Osteoblast (primary cell): ENCODE measurements at places on chromosomes 5 and 9. TPM values are rescaled to one million over a fixed set of nuclear protein-coding genes. Genes with fewer than 3 reads are reported as not detected.

Gene LPAR1
- 119 and 151 TPM in 2 replicates for total RNA-seq

Gene HSD17B3
- under 0.01 TPM in 1 of 2 replicates, not detected in the other for total RNA-seq

Gene CDK5RAP2
- 52.2 and 59.7 TPM in 2 replicates for total RNA-seq

Gene SLC34A1
- total RNA-seq, result not detected in 2 replicates

Gene GRM6
- not detected in 2 replicates for total RNA-seq

Gene PCDHAC1
- 0.29 and 0.36 TPM in 2 replicates for total RNA-seq

Gene PCDHA1
- not detected in 2 replicates for total RNA-seq

Gene FAXDC2
- 13.8 and 19.2 TPM in 2 replicates for total RNA-seq

Gene PCDHB7
- total RNA-seq, result 2.2 and 2.4 TPM in 2 replicates

Gene IRF1
- total RNA-seq, result 19.7 and 22.1 TPM in 2 replicates

Gene PCDHB14
- 2.7 and 2.9 TPM in 2 replicates for total RNA-seq

Gene TMEM171
- total RNA-seq, result 8.0 TPM in 2 replicates

DNA sequence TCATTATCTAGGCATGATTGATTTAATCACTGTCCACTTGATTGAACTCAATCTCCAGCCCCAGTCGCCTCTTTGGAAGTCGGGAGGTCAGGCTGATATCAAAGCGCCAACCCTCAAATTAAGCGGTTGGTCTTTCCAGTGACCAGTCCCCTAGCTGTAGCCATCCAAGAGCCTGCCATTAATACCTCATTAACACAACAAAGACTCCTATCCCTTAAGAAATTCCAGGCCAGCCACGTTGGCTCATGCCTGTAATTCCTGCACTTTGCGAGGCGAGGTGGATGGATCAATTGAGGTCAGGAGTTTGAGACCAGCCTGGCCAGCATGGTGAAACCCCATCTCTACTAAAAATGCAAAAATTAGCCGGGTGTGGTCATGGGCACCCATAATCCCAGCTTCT, 27.4 kb upstream of the GCNT1 start:
- no peak for DNase-seq

DNA sequence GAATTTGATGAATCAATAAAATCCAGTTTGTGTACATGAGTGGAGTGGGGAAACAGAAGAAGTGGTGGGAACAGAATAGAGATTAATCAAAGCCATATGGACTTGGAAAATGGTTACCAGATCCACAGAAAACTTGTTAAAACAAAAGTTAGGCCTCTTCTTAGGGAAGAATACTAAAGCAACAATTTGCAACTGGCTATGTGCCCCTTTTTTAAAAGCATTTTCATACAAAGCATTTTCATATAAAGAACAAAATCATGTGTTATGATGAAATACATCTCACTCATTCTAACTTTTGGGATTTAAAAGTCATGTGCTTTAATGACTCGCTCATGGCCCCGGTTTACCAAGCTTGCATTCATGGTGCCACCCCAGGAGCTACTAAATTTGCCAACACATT, 276.9 kb downstream of the EFNA5 start:
- no peak for DNase-seq

DNA sequence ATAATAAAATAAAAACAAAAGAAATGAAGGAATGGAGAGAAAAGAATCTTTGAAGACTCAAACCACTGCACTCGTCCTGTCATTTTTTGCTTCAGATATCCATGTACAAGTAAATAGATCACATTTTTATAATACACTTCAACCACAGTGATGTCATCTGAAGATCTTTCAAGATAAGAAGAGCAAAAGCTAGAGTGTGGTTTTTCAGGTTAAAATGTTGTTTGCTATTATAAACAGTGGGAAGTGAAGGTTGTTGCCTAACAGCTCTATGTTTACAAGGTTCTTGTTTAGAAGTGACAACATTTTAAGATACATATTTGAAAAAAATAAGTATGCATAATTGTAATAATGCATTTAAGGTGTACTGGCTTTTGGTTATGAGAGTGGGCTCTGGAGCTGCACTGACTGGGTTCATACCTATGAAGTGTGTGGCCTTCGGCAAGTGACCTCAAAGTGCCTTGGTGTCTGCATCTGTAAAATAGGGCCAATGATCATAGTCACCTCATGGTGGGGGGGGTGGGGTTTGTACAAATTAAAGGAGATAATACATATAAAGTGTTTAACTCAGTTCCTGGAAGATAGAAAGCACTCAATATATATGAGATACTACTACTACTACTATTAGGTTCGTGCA, 45.5 kb upstream of the IL7R start:
- no peak for DNase-seq

DNA sequence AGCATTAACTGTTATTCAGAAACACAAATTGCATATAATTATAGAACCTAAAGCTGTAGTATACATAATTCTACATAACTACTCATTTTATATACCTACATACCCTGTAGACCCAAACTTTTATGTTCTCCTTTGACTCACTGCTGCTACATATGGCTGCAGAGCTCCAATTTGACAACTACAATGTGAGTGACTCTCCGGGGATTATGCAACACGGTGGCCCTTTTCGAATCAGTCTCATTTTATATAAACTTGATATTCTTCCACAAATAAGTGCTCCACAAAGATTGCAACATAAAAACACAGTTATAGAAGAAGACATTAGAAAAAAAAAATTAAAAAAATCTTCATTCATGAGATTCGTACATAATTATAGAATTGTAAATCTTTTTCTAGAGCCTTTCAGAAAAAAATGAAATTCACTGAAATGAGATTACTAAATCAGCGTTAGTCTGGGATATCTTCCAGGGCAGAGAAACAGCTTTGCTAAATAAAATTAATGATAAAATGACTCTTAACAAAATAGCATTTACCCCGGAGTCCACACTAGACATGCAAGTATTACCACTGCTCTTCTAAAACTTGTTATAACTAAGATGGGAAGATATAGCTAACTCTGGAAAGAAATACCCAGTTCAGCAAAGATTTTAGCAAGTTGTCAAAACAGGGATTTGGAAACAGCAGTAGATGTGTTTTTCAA, 52.6 kb downstream of the SRFBP1 start:
- no peak for DNase-seq

- no peak for DNase-seq
These were observed 1571.3 kb downstream of the MAT2B start for GRCh38 chr5:165076686-165077085.

- DNase-seq, result no peak
These were observed 143.4 kb downstream of the EPB41L4A start for GRCh38 chr5:112275671-112276070.

DNA sequence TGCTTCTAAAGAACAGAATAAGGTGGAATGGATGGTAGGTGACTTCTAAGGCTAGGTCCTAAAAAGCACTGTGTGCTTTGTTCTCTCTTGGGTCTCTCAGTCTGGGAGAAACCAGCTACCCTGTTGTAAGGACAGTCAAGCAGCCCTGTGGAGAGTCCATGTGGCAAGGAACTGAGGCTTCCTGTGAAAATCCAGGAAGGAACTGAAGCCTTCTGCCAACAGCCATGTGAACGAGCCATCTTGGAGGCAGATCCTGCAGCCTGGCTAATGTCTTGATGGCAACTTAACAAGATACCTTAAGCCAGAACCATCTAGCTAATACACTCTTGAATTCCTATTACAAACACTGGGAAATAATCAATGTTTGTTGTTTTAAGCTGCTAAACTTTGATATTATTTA, 100.1 kb upstream of the PCA3 start:
- DNase-seq, result no peak

DNA sequence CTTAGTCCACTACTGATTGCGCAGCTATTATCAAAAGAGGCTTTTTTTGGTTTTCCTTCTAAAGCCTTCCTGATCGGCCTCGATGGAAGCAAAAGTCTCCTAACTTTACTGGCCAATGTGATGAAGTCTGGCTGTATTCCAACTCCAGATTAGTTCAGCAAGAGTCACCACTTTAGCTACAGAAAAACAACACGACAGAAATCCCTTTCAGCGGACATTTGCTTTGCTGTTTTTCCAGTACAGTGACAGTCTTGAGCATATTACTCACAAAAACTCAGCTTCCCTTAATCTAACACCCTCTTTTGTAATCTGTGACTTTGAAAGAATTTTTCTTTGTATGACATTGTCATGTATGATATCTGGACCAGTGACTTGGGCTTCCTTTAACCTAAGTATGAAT, 95.7 kb downstream of the HOMER1 start:
- DNase-seq, result no peak

DNA sequence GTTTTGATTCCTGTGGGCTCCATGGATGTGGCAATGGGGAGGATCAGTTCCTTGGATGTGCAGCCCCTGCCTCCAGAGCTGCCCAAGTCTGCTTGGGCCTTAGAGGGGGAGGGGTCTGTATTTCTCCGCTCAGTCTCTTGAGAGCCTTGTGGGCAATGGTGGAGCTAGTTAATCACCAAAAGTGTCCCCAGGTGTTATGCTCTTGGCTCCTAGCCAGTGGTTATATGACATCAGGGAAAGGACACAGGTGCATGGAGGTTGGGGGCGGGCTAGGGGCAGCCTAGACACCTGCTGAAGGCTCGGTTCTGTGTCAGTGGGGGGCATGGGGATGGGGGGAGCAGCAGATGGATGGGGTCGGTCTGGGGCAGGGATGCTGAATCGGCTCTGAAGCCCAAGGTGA, 12.4 kb upstream of the ARAP3 start:
- peak; percentile 26 for DNase-seq

GRCh38 chr5:130692770-130693169, 472.3 kb downstream of the HINT1 start:
- no peak for DNase-seq

DNA sequence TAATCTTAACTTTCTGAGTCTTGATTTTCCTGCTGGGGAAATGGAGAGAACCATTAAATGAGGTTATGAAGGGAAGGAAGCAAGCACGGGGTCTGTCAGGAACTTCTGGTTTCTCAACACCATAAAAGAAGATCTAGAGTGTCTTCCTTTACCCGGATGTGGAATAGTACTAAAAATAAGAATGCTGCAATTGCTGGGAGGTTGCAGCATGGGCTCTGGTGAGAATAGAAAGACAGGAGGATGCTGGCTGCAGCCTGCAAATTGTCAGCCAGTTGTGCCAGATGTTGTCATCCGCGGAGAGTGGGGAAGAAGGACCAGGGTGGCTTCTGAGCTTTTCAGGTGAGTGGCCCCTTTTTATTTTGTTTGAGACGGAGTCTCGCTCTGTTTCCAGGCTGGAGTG, 69.3 kb upstream of the STC2 start:
- no peak for DNase-seq

DNA sequence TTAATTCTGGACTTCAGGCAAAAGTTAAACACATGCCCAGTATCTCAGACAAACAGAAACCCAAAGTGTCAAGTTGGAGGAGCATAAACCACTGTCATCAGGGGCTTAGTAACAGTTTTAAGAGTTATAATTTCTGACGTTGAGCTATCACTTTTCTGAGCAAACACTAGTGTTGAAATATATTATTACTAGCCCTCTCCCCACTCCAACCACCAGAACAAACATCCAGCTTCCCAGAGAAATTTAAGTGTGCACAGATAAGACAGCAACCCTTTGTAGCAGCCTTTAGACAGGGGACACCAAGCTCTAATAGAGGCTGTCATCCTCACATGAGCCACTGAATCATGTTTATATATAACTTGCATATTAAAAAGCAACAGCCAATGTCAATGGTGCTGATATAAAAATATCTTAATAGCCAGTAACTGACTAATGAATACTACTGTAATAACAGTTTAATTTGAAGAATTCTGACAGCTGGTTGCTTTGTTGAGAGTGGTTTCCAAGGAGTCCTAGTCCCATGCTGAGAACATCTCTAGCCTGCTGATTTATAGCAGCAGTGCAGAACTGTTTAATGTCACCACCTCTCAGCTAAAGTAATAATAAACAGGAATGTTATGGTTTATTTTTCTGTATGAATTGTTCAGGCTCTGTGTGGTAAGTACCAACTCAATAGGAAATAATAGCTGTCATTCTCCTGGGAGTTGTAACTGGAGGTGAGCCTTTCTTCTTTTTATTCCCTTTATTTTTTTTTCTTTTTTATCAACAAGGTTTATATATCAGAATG, 528.7 kb upstream of the ZNF608 start:
- DNase-seq, result no peak

DNA sequence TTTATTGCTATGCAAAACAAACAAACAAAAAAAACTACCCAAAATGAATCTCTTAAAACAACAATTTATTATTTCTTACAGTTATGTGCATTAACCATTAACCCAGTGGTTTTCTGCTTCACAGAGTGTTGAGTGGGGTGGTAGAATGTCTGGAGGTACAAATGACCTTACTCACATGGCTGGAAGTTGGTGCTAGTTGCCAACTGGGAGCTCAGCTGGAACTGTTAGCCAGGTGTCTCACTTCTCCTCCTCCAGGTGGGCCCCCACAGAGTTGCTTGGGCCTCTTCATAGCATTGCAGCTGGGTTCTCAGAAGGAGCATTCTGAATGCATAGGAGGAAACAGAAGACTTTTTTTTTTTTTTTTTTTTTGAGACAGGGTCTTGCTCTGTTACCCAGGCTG, 10.5 kb upstream of the B4GALT1 start:
- no peak for DNase-seq

DNA sequence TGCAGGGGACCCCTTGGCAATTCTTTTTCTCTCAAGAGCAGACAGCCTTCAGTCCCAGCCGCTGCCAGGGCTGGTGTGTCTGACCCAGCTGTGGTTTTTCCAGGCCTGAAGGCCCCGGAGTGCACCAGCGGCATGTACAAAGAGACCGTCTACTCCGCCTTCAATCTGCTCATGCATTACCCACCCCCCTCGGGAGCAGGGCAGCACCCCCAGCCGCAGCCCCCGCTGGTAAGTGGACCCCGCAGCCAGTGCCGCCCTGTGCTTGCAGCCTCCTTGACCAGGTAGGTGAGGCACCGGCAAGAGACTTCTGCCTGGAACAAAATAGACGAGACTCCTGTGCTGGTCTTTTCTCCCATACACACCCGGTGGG, 1.3 kb downstream of the TCF7 start:
- peak; percentile 95 for DNase-seq

- no peak for DNase-seq
These were observed 33.2 kb downstream of the IDNK start for GRCh38 chr9:83656032-83656680.

GRCh38 chr5:161442471-161442870, 104.1 kb downstream of the GABRB2 start:
- DNase-seq, result no peak

DNA sequence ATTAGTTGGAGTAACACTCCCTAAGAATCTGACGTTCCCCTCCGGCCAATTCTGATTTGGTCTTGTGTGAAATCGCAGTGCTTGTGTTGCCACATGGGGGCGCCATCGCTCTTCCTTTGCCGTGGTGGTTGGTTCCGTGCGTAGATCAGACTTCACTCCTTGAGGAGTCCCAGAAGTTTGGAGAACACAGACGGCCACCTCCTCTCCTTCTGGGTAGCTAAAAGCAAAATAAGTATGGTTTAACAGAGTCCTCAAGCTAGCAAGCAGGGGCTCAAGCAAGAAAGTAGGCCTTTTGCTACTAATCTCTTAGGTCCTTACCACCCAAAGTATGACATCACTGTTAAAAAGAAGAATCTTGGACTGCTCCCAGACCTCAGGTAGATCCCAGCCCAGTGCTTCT, 59.5 kb downstream of the HSPA4 start:
- DNase-seq, result peak; percentile 96
